T-cell (primary cell): ENCODE measurements at places on chromosomes 5 and 9. TPM values are rescaled to one million over a fixed set of nuclear protein-coding genes. Genes with fewer than 3 reads are reported as not detected.

GRCh38 chr5:34675857-34676256, 19.7 kb downstream of the RAI14 start:
- no peak for DNase-seq
- H3K4me3 ChIP-seq, result no peak overlapping the region
- H3K36me3 ChIP-seq, result no peaks in the 10 kb centered on the region

GRCh38 chr9:76013809-76014208, 123.3 kb downstream of the PCSK5 start:
- H3K4me3 ChIP-seq, result no peak overlapping the region
- H3K27me3 ChIP-seq, result no peaks in the 10 kb centered on the region
- H3K36me3 ChIP-seq, result no peaks in the 10 kb centered on the region
- no peak for DNase-seq

GRCh38 chr9:130186839-130187522, 14.8 kb downstream of the NCS1 start:
- no peak overlapping the region for H3K4me3 ChIP-seq
- no peaks in the 10 kb centered on the region for H3K4me1 ChIP-seq
- no peak for DNase-seq

Gene TAF11L9
- total RNA-seq, result not detected

Gene SH3TC2
- total RNA-seq, result not detected

Gene TRIM32
- total RNA-seq, result 12.5 TPM

Gene ANXA2R
- 47.8 TPM for total RNA-seq
